ENCODE measurements at places on chromosomes 4 and X.
A peak's percentile ranks its signal among the peaks of the same experiment; 100 is the strongest.

- peaks cover 3% of the 10 kb centered on the region for H3K36me3 ChIP-seq
- no peak overlapping the region for H3K27ac ChIP-seq
- DNase-seq, result no peak
- no peaks in the 10 kb centered on the region for H3K4me1 ChIP-seq
These were observed 159.7 kb downstream of the NSUN7 start for GRCh38 chr4:40909363-40909876.

GRCh38 chrX:112768563-112768962 lies 72.1 kb downstream of the AMOT start:
- H3K4me1 ChIP-seq, result no peaks in the 10 kb centered on the region
- H3K36me3 ChIP-seq, result peaks cover 19% of the 10 kb centered on the region
- DNase-seq, result no peak
- H3K4me3 ChIP-seq, result no peak overlapping the region
- no peaks in the 10 kb centered on the region for H3K27me3 ChIP-seq

DNA sequence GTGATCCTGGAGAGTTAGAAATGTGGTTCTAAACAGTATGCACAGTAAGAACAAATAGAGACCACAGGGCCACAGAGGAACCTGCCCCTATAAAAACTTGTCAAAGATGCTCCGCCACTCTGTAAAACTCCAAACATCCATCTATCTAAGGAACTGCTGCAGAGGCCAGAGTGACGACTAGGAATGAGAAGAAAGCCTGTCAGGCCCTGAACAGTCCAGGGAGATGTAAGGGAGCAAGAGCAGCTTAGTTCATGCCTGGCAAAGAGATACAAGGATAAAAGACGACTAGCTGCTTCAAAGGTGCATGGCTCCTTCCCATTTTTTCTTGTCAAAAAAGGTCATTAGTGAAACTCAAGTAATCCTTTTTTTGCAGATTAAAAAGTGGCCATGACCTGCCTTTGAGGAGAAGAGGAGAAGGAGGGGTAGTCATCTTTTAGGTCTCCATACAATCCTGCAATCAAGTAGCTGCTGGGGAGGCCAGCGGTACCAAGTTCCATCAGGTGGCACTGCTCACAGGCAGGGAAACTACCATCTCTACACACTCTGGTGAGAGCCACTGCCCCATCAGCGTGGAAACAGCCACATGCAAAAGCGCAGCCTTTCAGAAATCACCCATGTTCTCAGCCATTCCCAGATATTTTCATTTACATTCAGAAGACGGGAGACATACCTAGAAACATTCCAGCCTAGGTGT lies 162.1 kb downstream of the TSPAN5 start:
- no peaks in the 10 kb centered on the region for H3K36me3 ChIP-seq
- H3K27ac ChIP-seq, result no peak overlapping the region
- DNase-seq, result no peak
- no peaks in the 10 kb centered on the region for H3K4me1 ChIP-seq
- no peak overlapping the region for H3K4me3 ChIP-seq

- DNase-seq, result no peak
- H3K4me3 ChIP-seq, result no peak overlapping the region
- no peaks in the 10 kb centered on the region for H3K27me3 ChIP-seq
- no peaks in the 10 kb centered on the region for H3K4me1 ChIP-seq
These were observed 38.0 kb downstream of the PCGF3 start for GRCh38 chr4:743463-744211.

DNA sequence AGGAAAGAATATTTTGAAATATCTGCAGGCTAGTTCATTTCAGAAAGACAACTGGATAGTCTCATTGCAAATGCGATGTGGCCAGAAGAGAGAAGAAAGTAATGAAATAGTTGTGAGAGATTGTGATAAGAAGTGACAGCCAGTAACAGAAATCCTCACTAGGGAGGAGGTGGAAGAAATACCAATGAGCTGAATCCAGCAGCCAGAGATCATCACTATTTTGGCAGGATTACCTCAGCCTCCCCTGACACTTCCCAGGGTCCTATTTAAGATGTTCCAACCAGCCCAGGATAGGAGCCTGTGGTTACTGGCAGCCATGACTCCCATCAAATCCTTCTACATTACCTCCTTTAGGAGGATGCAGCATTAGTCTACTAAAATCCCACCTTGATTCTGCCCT lies 76.7 kb upstream of the ARHGAP24 start:
- no peaks in the 10 kb centered on the region for H3K27me3 ChIP-seq
- H3K4me3 ChIP-seq, result no peak overlapping the region
- H3K36me3 ChIP-seq, result no peaks in the 10 kb centered on the region
- DNase-seq, result no peak

DNA sequence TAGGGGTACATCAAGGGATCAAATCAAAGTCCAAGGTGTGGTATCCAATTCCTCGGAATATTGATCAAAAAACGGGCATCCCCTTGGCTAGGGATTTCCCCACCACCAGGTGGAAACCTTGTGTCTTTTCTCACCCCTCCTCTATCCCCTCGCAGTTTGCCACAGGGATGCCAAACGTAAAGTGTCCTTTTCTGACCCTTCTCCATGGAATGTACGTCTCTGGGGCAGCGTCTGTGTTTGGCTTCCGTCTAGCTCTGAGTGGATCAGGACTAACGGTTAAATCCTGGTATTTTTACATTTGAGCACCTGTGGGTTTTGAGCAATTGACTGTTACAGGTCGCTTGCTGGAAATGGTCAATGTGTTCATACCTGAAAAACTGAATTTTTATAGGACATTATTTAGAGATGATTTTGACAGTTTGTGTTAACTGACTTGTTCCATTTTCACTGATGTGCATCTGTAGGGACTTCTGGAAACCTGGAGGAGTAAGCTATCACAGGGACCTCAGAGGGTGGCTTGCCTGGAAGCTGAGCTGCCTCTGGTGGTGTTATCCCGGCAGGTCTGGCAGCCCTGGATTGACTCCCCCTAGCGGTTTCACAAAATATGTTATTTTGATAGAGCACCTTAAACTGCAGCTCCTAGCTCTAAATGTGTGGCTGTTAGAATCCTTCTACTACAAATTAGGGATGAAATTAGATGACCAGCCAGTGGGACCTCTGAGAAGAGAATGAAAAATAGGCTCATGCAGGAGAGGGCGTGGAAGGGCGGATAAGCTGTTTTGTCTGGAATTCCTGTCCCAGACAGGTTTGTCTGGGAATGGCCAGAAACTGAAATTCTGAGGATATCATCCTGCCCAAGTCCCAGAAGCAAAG lies 8.8 kb upstream of the MGST2 start:
- H3K4me1 ChIP-seq, result peaks cover 49% of the 10 kb centered on the region
- no peaks in the 10 kb centered on the region for H3K27me3 ChIP-seq
- H3K4me3 ChIP-seq, result no peak overlapping the region
- peaks cover 2% of the 10 kb centered on the region for H3K36me3 ChIP-seq
- DNase-seq, result peak; percentile 49
- peak overlapping the region; percentile 74 for H3K27ac ChIP-seq

- H3K27ac ChIP-seq, result no peak overlapping the region
- no peak for DNase-seq
- H3K4me1 ChIP-seq, result peaks cover 7% of the 10 kb centered on the region
- H3K36me3 ChIP-seq, result no peaks in the 10 kb centered on the region
- H3K27me3 ChIP-seq, result no peaks in the 10 kb centered on the region
These were observed 11.8 kb downstream of the CTSO start for GRCh38 chr4:155941820-155942219.

GRCh38 chr4:113584407-113585150 lies 177.0 kb downstream of the CAMK2D start:
- no peaks in the 10 kb centered on the region for H3K27me3 ChIP-seq
- peaks cover 11% of the 10 kb centered on the region for H3K36me3 ChIP-seq
- H3K4me1 ChIP-seq, result peaks cover 22% of the 10 kb centered on the region
- no peak for DNase-seq

DNA sequence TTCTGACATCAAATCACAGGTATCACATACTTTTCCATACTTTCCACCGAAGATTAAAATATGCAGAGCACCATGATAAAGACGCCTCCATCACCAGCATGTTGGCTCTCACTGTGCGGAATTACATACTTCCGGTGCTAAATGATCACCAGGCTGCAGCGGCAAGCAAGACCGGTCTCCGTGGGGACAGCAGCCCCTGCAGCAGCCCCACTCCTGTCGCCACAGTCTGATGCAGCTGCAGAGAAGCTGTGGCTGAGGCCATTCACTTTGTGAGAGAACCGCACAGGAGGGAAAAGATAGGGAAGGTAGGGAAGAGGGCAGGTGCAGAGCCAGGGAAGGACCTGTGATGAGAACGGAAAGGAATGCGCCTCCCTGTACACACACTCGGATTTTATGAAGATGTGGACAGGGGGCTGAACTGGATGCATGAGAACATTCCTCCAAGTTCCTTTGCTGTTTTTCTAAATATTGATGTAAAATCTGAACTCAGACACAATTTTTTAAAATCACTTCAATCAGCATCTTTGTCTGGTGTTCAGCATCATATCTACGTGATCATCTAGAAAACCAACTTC lies 38.3 kb downstream of the AFAP1 start:
- no peak overlapping the region for H3K4me3 ChIP-seq
- peak overlapping the region; percentile 37 for H3K27ac ChIP-seq
- H3K27me3 ChIP-seq, result no peaks in the 10 kb centered on the region
- peaks cover 24% of the 10 kb centered on the region for H3K4me1 ChIP-seq

DNA sequence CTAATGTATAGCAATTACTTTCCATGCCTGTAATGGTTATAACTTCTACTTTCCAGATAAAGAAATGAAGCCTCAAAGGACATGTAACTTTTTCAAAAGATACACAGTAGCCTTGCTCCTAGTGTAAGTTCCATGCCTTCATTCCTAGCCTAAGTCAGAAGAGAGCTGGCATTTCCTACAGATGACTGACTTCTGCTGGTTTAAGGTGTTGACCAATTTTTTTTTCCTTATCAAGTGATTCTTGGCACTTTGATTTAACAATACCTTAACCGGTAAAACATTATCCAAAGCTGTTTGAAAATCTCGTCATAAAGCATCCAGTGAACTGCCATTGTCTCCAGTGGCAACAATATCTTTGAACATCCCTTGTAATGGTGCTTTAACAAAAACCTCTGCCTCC lies 145.1 kb upstream of the VCX3A start:
- peaks cover 17% of the 10 kb centered on the region for H3K4me1 ChIP-seq
- no peaks in the 10 kb centered on the region for H3K36me3 ChIP-seq
- no peak for DNase-seq

- no peak overlapping the region for H3K27ac ChIP-seq
- no peaks in the 10 kb centered on the region for H3K4me1 ChIP-seq
- DNase-seq, result no peak
- H3K27me3 ChIP-seq, result peaks cover 19% of the 10 kb centered on the region
These were observed 10.3 kb downstream of the ARHGAP6 start for GRCh38 chrX:11655282-11656015.

- H3K27ac ChIP-seq, result no peak overlapping the region
- peaks cover 4% of the 10 kb centered on the region for H3K36me3 ChIP-seq
These were observed 44.2 kb downstream of the TBC1D14 start for GRCh38 chr4:6953751-6954380.
